ENCODE measurements at places on chromosomes 1 and 21.

- DNase-seq, result no peak
These were observed 2.0 kb downstream of the TNFSF18 start for GRCh38 chr1:173048621-173049321.

DNA sequence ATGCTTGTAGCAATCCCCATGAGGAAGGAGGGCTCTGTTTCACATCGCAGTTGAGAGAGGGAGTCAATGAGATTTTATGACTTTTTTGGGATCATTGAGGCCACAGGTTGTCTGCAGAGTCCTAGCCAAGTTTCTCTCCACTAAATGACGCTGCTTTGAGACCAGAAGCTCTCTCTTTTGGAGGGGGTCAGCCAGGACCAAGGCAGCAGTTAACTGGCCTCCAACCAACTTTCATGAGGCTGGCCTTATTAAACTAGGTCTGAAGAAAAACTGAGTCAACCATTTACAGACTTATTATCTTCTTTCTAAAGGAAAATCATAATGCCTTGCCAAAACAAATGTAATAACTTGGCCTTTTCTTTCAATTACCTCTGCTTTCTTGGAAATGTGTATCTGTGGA lies 8.6 kb downstream of the WLS start:
- DNase-seq, result no peak

- DNase-seq, result no peak
These were observed 239.8 kb downstream of the LMX1A start for GRCh38 chr1:165116732-165117131.

DNA sequence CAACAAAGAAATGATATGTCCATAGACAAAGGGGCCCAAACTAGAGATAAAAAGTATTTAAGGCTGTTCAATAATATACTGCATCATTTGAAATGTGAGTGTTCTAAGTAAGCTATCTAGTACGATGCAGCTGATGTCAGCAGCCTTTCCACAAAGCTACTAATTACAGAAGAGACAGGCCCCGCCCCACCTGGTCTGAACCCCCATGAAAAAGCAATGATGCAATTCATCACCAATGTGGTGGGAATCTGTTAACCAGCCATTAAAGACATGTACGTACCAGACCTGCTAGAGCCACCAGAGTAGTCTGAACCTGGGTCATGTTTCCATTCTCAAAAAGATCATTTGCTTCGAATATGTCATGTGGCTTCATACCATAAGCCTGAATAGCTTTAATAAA lies 25.1 kb downstream of the CNN3 start:
- DNase-seq, result no peak

- no peak for DNase-seq
These were observed 1.4 kb upstream of the PIK3R3 start for GRCh38 chr1:46133781-46134350.
